Endodermal cell (in vitro differentiated cells): ENCODE measurements at places on chromosomes 11 and 22. TPM values are rescaled to one million over a fixed set of nuclear protein-coding genes. Genes with fewer than 3 reads are reported as not detected.

- no peak for DNase-seq
These were observed 7.3 kb upstream of the PES1 start for GRCh38 chr22:30598986-30599385.

DNA sequence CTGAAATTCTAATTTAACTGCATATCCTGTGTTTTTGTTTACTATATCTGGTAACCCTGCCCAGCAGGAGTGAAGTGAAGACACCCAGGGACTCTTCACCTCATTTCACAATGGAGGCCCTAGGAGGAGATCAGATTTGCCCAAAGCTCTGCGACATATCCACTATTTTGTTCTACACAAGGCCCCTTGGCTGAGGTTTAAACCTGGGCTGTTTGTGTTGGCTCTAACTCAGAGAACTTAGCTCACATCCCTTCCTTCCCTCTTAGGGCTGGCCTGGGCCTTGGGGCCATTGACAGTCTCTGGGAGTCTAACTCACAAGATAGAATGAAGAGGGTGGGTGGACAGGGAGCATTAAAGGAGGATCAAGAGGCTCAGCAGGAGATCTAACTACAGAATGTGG is 8.2 kb upstream of the PLA2G3 start:
- DNase-seq = no peak

Gene GP1BB
- total RNA-seq = 0.48 and 1.4 TPM in 2 replicates

Gene RFPL1
- total RNA-seq = 0.35 TPM in 1 of 3 replicates, not detected in the others

DNA sequence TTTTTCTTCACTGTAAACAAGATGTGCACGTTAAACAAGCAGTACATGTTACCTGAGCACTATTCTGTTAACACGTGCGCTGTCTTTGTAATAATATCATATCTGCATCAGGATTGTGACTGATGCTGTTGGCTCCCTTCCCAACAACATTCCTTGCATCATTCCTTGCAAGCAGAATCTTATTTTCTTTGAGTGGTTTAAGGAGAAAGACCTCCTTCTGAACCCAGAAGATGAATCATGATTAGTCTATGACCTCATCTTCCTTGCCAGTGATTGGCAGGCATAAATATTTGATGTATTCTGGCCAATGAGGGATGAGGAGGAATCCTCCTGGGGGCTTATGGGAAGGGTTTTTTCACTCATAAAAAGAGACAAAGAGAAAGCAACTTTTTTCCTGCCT is 46.2 kb downstream of the C11orf71 start:
- DNase-seq = no peak

Gene TRIM66
- 4.3 to 5.0 TPM (median 4.9 TPM) in 3 replicates for total RNA-seq

GRCh38 chr11:90220391-90220790 is 2.5 kb downstream of the CHORDC1 start:
- DNase-seq = no peak
